ENCODE measurements at places on chromosomes 5 and 9.
A peak's percentile ranks its signal among the peaks of the same experiment; 100 is the strongest.

GRCh38 chr5:157835041-157835440, 23.9 kb downstream of the CLINT1 start:
- no peak for DNase-seq

DNA sequence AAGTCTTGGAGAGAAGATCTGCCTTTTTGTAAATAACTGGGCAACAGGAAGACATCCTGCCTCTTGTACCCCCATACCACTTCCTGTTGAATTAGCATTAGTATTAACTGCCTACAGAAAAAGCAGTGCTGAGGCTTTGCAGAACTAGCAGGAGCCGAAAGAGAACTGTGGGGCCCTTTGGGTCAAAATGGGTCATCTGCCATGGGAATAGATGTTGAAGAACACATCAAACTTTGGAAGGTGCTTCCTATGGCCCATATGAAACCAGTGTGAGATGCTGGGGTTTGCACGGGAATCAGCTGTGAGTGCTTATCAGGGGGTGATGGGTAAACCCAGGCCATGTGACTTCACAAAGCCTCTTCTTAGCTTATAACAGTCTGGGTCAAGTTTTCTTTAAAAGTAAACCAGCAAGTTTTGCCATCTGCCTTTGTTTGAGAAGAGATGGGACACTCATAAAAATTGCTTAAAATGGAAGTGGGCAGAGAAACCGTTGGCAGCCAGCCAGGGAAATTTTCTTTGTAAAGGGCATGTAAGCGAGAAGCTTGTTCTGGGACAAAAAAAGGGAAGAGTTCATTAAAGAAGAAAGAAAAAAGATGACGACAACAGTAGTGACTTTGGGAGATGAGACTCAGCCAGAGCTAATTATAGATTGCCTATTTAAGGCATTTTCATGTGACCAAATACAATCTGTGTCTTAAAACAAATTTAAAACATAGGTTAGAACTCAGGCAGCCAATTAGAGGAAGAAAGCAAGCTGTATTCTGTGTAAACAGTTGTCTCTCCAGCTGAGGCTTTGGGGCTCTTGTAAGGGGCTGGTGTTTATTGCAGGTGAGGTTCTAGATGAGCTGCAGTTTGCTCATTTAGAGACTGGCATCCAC, 4.4 kb downstream of the SLC25A25 start:
- DNase-seq: peak; percentile 69

GRCh38 chr5:126271141-126271540, 152.1 kb upstream of the GRAMD2B start:
- DNase-seq: no peak

- DNase-seq: no peak
These were observed 109.2 kb downstream of the BASP1 start for GRCh38 chr5:17326600-17327037.

DNA sequence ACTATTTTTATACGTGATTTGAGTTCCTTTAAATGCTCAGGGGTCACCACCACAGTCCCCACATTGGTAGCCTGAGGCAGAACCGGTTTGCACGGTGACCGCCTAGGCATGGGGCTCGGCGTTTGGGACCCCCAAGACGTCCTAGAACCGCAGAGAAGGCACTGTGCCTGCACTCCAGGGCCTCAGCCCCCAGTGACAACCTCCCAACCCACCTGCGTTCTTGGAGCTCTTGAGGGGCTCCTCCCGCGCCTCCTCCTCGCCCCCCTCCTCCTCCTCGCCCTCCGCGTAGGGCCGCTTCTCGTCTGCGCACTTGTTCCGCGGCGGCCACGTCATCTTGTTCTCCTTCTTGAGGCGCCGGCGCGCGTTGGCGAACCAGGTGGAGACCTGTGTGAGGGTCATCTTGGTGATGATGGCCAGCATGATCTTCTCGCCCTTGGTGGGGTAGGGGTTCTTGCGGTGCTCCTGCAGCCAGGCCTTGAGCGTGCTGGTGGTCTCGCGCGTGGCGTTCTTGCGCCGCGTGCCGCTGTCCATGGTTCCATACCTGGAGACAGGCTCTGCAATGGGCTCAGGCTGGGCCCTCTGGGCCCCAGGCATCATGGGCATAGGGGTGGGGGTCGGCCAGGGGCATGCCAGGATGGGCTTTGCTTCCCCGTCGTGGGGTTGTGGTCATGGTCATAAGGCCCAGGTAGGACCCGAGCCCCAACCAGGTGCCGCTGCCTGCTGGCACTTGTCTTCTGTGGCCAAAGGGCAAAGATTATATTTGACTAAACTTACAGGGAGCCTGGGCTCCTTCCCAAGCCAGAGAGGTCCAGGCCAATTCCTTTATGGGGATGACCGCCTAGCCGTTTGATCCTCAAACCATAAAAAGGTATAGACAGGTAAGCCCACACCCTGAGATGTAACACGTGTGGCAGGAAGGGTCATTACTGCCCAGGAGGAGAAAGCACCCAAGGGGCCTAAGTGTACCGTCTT, 3.1 kb downstream of the IRX4 start:
- no peak for DNase-seq

GRCh38 chr5:96447949-96448348, 14.9 kb upstream of the PCSK1 start:
- DNase-seq: no peak

DNA sequence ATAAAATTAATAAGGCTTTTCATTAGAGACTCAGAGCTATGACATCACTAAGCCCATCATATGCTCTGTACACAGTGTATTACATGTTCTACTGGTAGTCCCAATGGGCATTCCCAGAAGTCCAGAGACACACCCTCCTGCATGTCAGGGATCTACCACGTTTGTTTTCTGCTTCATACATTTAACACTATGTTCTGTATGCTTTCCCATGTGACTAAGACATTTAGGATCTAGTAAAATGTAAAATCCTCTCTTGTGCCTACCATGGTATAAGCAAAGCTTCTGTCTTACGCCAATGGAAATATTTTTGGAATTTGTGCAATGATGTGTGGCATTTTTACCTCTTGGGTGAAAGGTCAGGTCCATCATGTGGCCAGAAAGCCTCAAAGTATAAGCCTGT, 192.4 kb downstream of the ADAMTSL1 start:
- no peak for DNase-seq

DNA sequence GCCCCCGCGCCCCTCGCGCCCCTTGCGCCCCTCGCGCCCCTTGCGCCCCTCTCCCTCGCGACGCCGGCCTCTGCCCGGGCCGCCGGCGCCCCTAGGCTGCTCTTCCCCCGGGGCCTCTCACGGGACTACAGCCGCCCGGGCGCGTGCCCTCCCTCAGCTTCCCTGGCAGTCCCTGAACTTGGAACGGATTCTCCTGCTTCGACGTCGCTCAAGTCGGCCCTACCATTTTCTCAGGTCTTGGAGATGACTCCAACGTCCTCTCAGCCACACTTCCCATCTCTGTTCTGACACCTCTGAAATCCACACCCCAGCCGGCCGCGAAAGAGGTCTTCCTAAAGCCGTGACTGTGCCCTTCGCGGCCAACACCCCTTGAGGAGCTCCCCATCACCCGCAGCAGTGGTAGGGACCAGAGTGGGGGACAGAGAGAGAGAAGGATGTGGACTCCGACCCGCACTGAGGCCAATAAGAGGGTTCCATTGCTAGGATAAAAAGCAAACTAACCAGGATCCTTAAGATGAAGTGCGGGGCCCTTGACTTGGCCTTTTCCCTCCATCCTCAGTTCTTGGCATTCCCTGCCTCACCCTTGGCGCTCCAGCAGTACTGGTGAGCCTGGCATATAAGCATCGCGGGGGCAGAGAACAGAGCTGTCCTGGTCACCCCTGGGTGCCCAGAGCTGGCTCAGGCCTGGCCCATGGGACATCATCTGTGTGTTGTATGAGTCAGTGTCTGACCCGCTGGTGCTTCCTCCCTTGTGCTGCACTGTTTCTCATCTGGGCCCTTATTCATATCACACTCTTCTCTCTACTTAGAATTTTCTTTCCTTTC, 38.6 kb upstream of the GARNL3 start:
- no peak for DNase-seq

- DNase-seq: no peak
These were observed 275.1 kb downstream of the SLF1 start for GRCh38 chr5:94893412-94894135.

- DNase-seq: no peak
These were observed at the start of gene NIPAL4 for GRCh38 chr5:157459715-157460599. Gene NIPAL4 (plus strand): TSS chr5:157460213. CDS start chr5:157460321, 108 bp downstream.

- DNase-seq: no peak
These were observed 242.9 kb upstream of the TRPM3 start for GRCh38 chr9:71364186-71364955.

GRCh38 chr9:124135813-124136365, 121.9 kb upstream of the NEK6 start:
- DNase-seq: no peak

DNA sequence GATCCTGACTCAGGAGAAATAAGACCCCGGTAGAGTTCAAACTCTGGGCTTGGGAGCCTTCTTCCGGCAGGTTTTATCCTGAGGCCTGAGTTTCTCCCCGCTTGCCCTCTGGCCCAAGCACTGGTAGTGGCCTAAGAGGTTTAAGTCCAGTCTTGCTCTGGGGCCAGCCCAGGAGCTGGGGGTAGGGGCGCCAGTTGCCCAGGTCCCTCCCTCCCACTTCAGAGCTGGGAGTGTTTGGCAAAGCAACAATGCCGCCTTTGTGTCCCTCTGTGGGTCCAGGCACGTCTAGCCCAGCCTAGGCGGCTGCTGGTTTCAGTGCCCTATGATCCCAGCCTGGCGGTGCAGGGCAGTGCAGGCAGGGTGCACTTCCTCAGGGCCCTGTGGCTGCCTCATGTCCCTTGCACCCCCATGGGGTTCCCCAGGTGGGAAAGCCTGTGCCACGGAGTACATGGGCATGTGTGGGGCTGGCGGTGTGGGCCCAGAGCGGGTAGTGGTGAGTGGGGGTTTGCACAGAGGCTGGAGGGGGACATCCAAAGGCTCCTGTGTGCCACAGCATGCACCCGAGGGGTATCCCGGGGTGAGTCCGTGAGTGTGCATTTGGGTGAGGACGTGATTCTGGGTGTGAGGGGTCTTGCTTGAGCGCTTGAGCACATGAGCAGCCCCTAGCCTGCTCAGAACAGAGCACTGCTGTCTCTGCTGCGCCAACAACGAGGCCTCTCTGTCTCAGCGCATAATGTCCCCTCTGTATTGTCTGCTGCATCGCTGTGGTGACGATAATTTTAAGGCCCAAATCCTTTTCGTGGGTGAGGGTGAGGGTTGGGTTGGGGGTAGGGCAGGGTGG, 61.7 kb upstream of the PSD2 start:
- no peak for DNase-seq

DNA sequence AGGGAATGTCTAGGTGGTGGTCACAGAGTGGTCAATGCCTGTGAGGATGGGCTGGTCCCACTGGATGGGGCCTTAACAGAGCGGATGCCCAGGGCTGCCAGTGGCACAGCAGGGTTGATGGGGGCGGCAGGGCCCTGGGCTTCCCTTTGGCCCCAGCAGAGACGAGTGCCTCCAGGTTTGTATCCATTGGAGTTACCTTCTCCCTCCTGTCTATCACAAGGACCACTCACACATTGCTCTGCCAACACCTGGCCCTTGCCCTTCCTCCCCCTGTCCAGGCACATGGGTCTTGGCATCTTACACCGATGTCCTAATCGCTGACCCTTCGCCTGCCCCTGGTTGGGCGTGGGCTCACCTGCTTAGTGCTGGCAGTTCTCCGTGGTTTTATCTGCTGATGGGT, 26.2 kb upstream of the IRX4 start:
- no peak for DNase-seq

DNA sequence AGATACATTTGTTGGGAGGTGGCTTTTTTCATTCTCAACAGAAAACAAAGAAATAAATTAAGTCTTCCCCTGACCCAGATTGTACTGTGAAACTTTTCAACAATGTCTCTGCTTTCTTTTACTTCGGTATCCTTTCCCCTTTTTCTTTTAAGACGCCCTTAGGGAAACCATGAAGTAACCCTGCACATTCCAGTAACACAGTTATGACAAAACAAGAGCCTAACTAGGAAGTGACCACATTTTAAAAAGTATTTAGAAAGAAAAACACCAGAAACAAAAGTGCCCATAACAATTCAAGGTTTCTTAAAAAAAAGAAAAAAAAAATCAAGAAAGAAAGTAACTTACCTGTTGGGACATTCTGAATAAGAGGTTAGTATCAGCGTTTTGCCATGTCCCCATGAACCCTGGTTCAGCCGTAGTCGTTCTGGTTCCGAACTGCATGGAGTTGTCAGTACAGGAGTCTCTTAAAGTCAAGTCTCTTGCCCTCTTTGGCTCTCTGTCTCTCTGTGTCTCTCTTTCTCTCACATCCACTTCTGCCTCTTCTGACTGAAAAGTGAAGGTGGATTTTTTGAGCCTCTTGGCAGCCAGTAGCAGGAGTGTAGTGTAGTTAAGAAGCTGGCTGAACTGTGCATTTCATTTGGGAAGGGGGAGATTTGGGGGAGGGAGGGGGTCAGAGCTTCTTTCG, 142.9 kb downstream of the BNC2 start:
- DNase-seq: no peak

DNA sequence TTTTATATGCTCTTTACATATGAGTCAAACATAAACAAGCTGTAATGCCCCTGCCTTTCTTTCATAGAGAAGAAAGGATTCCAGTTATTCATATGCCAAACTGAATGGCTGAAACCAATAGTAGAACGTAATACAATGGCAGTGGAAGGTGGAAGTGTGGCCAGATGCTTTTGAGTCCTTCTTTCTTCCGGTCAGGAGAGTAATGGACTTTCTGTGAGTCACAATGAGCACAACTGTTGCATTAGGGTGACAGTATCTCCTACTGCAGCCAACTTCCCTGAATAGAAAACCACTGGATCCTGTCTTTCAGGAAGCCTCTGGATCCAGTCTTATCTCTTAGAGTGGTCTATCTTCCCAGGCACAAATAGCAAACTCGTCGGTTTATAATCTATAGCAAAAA, 855.2 kb downstream of the MAT2B start:
- DNase-seq: no peak

DNA sequence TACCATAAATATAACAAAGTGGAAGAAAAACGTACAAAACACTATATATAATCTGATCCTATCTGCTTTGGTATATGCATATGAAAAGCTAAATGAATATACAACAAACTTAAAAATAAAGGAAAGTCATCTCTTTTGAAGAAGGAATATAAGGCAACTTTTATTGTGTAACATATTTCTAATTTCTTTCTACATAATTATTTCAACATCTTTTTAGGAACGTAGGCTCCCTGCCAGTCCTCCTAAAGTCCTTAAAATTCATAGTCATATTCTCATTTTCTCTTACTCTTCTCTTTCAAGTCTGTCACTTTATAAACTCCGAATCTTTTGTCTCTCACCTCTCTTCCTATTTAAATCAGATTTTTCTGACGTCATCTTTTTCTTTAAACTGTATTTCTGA, 9.6 kb downstream of the DEPDC1B start:
- DNase-seq: no peak

- DNase-seq: peak; percentile 93
These were observed at the start of gene RHOBTB3 for GRCh38 chr5:95730730-95731570. Gene RHOBTB3 (plus strand): TSS chr5:95731336. CDS start chr5:95731683, 347 bp downstream.

- DNase-seq: no peak
These were observed 32.6 kb downstream of the UBAP1 start for GRCh38 chr9:34211395-34211794.

GRCh38 chr5:23614422-23614821, 107.0 kb downstream of the PRDM9 start:
- no peak for DNase-seq

All from left ventricle myocardium inferior (tissue), 1 donor.